ENCODE measurements at places on chromosomes 6 and 20. TPM values are rescaled to one million over a fixed set of nuclear protein-coding genes. Genes with fewer than 3 reads are reported as not detected.
A peak's percentile ranks its signal among the peaks of the same experiment; 100 is the strongest.

- no peak for DNase-seq
These were observed 8.4 kb downstream of the IRF4 start for GRCh38 chr6:399785-400534.

- peak; percentile 87 for DNase-seq
These were observed 53.9 kb upstream of the TAGAP start for GRCh38 chr6:159098636-159099106.

Gene THBS2
- total RNA-seq: 7.2 TPM

DNA sequence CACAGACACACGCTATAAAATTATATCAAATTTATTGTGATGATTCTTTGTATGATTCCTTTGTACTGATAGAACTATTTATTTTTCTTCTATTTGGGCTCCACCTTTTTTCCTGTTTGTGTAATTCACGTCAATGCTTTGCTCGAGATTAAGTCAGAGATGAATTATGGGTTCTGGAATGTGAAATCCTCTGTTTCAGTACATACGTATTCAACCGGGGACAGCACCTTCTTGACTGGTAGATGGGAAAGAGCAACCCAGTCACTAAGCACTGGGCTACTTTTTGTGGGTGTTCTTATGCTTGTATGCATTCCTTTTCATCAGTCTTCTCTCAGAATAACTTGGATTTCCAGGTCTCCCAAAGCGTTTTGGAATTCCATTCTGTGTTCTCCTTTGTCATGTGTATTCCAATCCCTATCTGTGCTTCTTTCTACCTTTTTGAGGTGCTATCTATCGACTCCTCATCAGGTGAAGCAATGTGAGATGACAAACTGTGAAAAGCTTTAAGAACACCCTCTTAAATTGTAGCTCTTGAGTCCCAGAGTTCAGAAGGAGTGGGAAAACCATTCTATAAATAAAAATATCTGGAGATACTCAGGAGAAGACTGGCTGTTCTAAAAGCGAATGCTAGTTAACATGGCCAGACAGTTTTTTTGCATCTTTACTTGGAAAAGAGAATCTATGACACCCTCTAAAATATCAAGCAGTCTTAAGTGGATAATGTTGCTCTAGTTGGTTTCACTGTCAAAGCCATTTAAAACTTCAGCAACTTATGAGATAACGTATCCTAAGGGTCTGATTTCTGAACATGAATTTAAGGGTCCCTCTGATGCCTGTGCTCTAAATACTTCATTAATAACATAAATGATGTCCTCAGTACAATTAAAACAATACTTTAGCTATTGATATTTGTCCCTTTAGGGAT lies 197.7 kb upstream of the PREP start:
- DNase-seq: no peak

Gene DAAM2
- total RNA-seq: 115 TPM

DNA sequence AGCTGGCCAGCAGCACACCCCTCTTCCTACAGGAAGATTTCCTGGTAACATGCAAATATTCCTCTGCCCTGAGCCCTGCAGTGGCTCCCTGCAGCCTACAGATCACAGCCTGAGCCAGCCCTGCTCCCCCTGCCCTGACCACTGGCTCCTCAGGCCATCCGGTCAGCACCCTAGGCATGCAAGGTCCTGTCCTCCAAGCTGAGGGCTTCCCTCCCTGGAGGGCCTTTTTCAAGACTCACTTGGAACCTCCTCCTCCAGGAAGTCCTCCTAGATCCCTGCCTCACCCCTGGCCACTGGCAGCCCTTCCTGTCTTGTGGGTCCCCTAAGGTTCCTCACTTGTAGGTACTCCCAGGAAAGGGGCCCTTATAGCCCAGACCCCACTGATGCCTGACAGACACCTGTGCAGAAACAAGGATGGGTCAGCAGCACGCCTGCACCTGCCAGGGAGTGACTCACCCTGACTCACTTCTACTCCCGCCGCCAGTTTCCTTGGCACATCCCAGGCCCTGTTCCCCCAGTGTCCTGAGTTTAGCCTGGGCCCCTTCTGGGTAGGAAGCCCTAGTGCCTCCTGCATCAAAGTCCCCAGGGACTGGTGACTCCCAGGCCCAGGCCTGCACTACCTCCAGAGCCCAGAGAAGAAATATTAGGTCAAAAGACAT lies 3.2 kb downstream of the SLC4A11 start:
- DNase-seq: no peak

Gene SLC22A7
- total RNA-seq: not detected

GRCh38 chr6:20665290-20665689 lies 131.0 kb downstream of the CDKAL1 start:
- no peak for DNase-seq

DNA sequence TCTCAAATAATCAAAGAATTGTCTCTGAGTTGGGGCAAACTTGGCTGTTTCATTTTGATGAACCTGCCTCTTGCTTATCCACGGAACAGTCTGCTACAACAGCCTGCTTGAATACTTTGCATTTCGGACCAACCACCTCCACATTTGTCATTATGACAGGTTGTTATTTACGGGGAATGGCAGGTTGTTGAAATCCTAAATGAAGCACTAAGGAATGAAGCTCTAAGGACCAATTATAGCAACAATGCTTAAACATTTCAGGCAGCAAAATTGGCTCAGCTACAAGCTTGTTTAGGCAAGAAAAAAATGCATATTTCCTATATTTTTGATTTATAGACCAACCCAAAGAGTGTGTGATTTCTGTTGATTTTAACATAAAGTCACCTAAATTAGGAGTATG lies 84.5 kb downstream of the MAP3K7 start:
- no peak for DNase-seq

- peak; percentile 43 for DNase-seq
These were observed 45.5 kb downstream of the ADNP start for GRCh38 chr20:50885781-50886180.

DNA sequence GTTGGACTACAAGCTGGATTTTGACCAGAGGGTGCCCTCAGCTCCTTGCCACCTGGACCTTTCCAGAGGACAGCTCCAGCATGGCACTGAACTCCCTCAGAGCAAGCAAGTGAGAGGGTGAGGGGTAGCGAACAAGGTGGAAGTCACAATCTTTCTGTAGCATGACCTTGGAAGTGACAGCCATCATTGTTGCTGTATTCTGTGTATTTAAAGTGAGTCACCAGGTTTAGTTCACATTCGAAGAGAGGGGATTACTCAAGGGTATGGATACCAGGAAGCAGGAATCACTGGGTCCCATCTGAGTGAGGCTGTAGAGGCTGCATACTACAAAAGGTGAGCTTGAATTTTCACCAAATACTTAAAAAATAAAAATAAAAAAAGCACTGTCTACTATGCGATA lies 280.0 kb upstream of the SPTLC3 start:
- no peak for DNase-seq

DNA sequence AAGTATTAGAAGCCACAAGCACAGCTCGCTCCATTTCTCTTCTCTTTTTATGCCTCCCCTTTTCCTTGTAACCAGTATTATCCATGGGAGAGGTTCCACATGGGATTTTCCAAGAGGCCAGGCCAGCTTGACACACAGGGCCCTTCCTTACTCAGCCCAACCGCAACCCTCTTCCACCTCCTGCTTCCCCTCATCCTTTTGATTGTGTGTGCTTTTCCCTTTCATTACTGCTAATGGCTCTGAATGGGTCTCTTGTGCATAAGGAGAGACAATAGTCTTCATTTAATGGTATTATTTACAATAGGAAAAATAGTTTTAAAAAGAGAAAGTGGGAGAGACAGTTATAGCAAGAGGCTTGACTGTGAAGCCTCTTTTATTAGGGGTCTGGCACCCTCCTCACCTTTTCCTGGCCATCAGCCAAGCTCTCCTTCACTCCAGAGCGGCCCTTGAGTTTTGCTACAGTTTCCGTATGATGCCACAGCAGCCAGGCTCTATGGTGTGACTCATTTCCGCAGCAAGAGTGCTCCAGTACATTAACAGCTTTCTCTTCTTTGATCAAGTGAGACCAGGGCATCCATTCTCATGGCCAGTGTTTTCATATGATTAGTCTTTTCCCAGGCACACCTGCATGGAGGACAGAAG lies 579.5 kb downstream of the TFAP2B start:
- DNase-seq: no peak

GRCh38 chr6:44004625-44005506 lies 122.4 kb downstream of the MRPL14 start:
- no peak for DNase-seq

GRCh38 chr6:165922309-165922794 lies 245.3 kb downstream of the TBXT start:
- DNase-seq: no peak
